Occipital lobe (tissue), 3 donors: ENCODE measurements at places on chromosomes 11 and 22. TPM values are rescaled to one million over a fixed set of nuclear protein-coding genes. Genes with fewer than 3 reads are reported as not detected.

The ANO5 gene
- total RNA-seq = 26.8 TPM

The PTPN5 gene
- total RNA-seq = 27.5 TPM

The TBX10 gene
- total RNA-seq = not detected

The PGA4 gene
- total RNA-seq = 0.31 TPM

The TALDO1 gene
- total RNA-seq = 61.0 TPM

The GRM5 gene
- 175 TPM for total RNA-seq

The RASL10A gene
- total RNA-seq = 15.0 TPM

- DNase-seq = no peak
Measured at GRCh38 chr11:111135778-111136570, 109.6 kb upstream of the POU2AF2 start.

DNA sequence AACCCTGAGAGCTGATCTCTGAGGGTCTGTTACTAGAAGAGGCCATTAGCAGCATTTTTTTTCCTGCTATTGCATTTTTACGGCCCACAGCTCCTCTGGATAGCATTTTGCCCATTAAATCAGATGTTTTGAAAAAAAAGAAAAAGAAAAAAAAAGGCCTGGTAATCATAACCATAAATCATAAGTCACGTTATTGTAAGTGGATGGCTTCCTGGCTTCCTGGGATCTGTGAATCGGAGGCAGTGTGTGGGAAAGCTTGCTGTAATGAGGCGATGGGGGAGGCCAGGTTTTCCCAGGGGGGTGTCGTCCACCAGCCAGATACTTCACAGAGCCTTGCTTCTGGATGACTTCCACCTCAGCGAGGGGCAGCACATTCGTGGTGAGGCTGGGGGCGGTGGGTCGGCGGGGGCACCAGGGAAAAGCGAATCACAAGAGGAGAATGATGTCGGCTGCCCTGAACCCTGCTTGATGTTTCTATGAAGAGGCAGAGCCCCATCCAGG lies 106.5 kb upstream of the SYT13 start:
- DNase-seq = no peak

DNA sequence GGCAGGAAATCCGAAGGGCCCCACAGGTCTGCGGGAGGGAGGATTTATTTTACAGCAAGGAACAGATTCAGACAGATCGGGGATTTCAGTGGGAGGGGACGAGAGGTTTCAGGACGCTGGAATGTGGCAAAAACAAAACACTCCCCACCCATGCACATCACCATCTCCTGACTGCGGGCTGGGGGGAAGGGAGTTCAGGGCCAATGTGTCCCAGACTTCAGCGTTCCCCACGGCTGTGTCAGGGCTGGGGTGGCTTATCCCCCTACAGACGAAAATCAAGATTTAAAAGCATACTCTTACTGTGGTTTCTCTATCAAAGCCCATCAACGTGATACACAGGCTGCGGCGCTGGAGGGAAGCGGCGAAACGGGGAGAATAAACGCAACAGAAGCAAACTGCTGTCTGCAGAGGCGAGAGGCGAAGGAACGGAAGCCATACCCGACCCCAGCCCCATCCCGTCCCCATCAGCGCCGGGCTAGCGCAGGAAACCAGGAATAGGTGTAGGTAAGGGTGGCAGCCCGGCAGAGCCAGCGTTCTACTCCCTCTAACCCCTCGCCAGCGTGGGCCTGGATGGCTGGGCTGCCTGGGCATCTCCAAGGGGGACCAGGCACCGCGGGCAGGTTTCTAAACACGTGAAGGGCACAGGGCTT lies 2.7 kb downstream of the TENM4 start:
- DNase-seq = no peak

GRCh38 chr11:69791276-69792180 lies 16.4 kb upstream of the FGF4 start:
- DNase-seq = peak; percentile 27

DNA sequence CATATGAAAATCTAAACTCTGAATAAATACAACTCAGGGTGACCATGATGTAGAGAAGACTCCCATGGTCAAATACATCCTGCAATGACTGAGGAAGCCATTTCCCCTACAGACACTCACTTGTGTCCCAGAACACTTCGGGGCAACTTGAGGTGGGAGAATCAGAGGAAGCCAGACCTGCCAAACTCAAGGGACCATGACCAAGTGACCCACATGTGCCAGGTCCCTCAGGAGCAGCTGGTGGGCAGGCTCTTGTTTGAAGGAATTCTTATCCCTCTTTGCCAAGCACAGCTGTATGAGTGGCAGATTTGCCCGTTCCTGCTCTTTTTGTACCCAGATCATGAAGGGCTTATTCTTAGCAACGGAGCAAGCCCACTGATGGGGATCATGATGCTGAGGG lies 17.8 kb downstream of the SPATA19 start:
- no peak for DNase-seq

GRCh38 chr22:31627223-31627731 lies 34.7 kb downstream of the PISD start:
- no peak for DNase-seq

- DNase-seq = no peak
Measured at GRCh38 chr11:95055283-95055897, 6.2 kb downstream of the KDM4F start.

GRCh38 chr11:62842171-62842741 lies 2.9 kb upstream of the WDR74 start:
- no peak for DNase-seq

GRCh38 chr11:35076201-35077100 lies 62.5 kb upstream of the CD44 start:
- DNase-seq = no peak

- DNase-seq = no peak
Measured at GRCh38 chr11:65113361-65113756, 1.7 kb downstream of the TM7SF2 start.

GRCh38 chr22:38260761-38261681 lies 11.8 kb downstream of the TMEM184B start:
- no peak for DNase-seq

DNA sequence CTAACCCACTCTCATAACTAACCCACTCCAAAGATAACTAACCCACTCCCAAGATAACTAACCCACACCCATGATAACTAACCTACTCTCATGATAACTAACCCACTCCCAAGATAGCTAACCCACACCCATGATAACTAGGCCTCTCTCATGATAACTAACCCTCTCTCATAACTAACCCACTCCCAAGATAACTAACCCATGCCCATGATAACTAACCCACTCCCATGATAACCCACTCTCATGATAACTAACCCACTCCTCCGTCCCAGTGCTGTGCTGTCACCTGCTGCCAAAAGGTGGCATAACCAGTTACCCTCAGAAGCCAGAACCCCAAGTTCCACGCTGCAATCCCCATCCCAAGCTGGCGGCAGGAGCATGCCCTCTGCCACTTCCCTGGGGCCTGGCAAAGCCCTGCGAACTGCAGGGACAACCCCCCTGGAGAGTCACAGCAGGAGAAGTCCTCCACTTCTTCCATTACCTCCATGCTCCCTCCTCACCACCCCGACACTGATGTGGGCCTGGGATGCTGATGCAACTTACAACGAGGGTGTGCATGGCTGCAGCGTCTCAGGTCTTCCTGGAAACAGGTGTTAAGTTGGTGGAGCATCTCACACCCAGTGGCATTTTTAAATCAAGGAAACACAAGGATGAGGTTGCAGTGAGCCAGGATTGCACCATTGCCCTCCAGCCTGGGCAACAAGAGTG lies 30.8 kb upstream of the CELSR1 start:
- no peak for DNase-seq

GRCh38 chr11:14144934-14145333 lies 182.4 kb downstream of the SPON1 start:
- no peak for DNase-seq

GRCh38 chr11:35088676-35089075 lies 50.3 kb upstream of the CD44 start:
- DNase-seq = no peak

DNA sequence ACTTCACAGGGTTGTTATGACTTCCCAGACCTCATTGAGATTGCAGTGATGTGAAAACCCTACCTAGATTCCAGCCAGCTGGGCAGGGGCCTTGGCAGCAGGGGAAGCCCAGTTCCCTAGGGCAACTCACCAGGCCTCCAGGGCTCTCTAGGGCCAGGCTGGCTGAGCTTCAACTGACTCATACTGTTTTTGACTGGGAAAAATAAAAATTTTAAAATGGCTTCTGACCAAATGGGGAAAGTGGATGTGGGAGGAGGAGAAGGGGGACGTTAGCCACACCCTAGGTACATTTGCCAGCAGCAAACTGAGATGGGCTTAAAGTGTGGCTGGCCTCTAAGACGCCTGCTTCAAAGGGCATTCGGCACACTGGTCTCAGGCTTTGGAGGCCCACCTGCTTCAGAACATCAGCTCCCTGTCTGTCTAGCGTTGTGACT lies 39.0 kb downstream of the BMAL1 start:
- no peak for DNase-seq

GRCh38 chr11:1653541-1654387 lies 24.2 kb downstream of the KRTAP5-5 start:
- DNase-seq = no peak

DNA sequence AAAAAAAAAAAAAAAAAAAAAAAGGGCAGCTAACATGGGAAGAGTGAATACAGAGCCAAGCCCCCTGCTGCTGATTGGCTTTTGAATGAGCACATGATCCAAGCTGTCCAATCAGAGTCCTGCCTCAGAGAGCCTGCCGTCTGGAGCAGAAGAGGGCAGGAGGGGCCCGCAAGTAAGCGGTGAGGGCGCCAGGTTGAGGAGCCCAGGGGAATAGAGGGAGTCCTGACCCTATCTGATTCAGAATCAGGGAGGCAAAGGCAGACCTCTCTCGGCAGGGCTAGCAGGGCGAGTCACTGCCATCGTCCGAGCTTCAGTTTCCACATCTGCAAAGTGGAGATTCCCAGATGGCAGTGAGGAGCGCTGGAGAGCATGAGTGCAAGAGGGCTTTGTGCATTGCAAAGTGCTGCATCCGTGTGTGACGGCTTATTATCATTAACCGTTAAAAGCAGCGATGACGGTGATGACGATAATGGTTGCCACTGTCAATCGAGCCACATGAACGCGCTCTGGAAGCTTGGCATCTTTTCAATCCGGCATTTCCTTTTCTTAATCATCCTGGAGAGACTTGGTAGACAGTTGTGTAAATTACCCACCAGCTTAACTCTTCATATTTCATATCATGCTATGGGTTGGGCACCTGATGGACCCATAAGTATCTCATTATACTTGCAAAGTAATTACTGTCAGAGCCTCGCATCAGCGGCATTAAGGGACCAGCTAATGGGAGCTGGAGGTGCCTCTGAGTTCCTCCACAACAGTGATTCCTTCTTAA lies 68.6 kb upstream of the ATXN10 start:
- DNase-seq = no peak

DNA sequence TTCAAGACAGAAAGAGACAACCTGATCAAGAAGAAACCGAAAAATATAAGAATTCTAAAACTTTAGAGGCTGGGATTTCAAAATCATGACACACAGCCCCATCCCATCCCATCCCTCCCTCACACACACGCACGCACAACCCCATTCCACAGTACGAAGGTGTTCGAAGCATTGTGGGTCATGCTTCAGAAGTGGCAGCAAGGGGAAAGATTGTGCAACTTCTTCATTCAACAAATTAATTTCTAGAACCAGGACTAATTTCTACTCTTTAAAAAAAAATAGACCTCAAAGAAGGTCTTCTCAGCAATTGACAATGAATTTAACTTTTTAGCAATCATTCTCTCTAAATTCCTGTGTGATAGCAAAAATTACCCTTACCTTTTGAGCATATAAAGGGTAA lies 867 bp downstream of the SPA17 start:
- no peak for DNase-seq

DNA sequence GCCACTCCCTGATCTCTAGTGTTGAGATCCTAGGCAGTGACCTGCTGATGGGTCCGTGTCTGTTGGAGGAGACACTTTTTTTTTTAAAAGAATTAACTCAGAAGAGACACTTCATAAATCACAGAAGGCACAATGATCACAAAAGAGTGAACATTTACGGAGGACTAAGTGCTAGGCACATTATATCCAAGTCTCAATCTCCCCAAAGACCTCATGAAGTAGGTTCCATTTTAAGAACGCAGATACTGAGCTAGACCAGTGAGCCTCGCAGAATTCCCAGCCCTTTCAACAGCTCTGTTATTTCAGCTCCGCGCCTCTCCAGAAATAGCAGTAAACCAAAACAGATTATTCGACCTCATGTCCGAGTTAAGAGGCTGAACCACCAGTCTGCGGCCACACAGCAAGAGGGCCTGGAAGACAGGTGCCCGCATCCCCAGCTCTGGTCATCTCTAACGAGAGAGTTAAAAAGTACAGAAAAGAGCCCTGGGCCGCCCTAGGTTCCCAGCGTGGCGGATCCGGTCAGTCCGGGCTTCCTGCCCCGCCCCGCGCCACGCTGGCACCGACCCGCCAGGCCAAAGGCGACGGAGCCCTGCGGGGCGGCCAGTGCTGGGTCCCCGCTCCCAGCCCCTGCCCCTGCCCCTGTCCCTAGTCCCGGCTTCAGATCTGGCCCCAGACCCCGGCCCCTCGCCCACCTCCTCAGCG lies 612 bp downstream of the XBP1 start:
- no peak for DNase-seq

- DNase-seq = no peak
Measured at GRCh38 chr11:65411681-65412070, 10.9 kb upstream of the NEAT1 start.

DNA sequence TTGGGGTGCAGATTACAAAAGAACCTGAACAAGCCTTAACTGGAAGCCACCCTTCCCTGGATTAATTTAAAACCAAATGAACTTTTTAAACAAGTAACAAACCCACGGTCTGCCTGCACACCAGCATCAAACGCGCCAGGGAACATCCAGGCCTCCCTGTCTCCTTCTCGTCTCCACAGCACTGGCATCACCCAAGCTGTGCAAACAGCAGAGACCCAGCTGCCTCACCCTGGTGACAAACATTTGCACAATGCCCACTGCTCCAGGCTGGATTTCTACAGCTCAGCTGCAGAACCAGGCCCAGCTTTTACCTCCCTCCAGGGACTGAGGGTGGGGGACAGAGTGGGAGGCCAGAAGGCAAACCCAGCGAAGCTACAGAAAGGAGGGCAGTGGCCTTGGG lies 7.0 kb downstream of the RPL3 start:
- no peak for DNase-seq

- DNase-seq = no peak
Measured at GRCh38 chr22:46887978-46888377, 125.5 kb downstream of the TBC1D22A start.

GRCh38 chr22:17077255-17077654 lies 7.5 kb upstream of the IL17RA start:
- no peak for DNase-seq

DNA sequence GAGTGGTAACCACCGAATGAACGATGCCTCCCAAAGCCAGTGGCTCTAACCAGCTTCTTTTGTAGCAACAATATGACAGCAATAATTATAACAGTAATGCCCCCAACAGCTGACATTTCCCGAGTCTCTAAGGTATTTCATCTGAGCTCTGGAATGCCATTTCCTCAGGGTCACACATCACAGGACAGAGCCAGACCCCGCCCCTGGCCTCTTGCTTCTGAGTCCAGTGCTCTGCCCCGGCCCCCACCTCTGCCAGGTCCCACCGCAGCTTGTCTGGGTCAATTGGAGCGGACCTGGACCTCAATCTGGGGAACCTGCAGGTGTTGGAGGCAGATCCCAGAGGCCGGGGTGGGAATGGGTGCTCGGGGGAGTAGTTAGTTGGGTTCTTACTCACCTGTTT lies 63.8 kb downstream of the IGLL1 start:
- no peak for DNase-seq

- no peak for DNase-seq
Measured at GRCh38 chr22:30566125-30566524, 8.3 kb downstream of the GAL3ST1 start.

- no peak for DNase-seq
Measured at GRCh38 chr22:39989633-39990032, 5.1 kb upstream of the FAM83F start.
